Stimulated activated naive B cell treated with anti-CD40 and anti-IgM and Interleukin-4, amounts not matched to agents 10 μg/mL and 1 μg/mL and 100 μg/mL, for 72 hours (primary cell): ENCODE measurements at places on chromosomes 2 and 18.

- no peak for DNase-seq
Measured at GRCh38 chr2:218680061-218680460, 8.2 kb downstream of the STK36 start.

DNA sequence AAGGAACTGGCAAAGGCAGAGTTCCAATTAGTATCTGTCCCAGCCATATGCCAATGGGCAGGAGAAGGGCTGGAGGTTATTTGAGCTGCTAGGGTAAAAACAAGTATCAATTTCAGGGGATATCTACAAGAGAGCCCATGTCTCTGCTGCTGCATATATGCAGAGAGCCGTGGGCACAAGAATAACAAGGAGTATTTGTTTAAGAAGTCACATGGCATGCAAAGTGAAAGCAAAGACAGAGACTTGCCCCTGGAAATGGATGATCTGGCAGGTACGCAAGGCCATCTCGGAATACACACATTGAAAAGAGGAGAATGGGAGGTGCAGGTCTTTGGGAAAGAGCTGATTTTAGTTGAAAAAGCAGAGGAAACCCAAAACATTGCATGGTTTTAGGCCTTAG, 170.6 kb downstream of the EVA1A start:
- DNase-seq, result no peak

DNA sequence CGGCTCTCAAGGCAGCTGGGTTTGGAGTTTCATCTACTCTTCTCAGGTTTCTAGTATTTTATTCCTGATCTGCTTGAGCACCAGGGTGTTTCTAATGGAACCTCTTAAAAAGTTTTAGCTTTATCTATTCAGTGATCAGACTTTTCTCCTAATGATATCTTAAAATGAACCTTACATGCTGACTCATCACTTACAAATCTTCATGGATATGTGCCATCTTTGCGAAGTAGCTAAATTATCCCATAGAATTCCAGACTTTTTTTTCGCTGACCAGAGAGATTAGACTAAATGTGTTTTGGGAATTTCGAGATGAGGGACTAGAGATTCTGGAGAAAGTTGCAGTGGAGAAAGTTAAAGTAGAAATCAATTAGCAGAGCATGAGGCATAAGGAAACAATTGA, 401.0 kb downstream of the GRB14 start:
- no peak for DNase-seq

DNA sequence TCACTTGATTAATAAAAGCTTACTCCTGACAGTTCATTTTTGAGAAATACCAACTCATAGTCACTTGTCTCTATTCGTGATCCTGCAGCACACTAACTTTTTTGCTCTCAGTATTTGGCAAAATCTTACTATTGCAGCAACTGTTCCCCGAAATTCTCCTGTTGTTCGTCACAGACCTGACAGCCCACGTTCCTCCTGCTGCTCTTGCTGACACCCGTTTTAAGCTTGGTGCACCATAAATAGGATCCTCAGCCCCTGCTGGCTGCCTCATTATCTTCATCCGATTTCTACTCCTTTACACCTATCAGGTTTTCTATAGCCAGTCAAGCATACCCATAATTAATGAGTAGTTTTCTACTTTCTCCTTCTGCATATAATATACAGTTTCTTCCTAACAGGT, 368.8 kb downstream of the PLCL1 start:
- DNase-seq, result no peak

GRCh38 chr2:98727369-98728087, 3.4 kb downstream of the MGAT4A start:
- no peak for DNase-seq

GRCh38 chr2:27860111-27860510, 30.1 kb downstream of the RBKS start:
- no peak for DNase-seq
